ENCODE measurements at places on chromosomes 2 and 18.

DNA sequence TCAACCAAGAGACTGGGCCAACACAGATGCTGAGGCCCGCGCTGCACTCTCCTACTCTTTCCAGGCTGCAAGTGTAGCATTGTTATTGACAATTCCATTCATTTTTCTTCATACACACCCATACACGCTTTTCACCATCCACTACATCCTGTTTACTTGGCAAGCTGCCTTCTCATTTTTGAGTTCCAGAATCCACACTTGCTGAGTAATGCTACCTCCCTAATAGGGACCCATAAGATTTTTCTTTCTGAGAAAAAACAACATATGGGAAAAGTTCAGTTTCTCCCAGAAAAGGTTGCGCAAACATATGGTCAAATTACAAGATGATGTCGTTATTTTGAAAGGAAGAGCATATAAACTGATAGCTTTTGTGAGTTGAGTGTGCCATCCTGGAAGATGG is 3.3 kb upstream of the NETO1 start:
- DNase-seq: no peak

- peak; percentile 9 for DNase-seq
Observed at GRCh38 chr2:182186132-182186735, 200.6 kb downstream of the PPP1R1C start.

DNA sequence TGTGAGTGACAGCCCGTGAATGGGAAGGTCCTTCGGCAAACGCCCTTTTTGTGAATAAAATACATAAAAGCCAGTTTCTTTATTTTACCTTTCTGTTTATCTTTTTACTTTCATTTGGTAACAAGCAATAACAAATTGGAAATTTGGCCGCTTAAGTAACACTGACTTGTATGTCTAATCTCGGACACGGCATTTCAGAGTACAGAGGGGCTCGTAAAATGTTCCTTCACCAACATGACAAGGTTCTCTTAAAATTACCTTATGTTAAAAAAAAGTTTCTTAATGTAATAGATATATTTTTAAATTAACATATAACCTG is 558 bp upstream of the NEMP2 start:
- DNase-seq: no peak

- no peak for DNase-seq
Observed at GRCh38 chr2:33712674-33713073, 113.6 kb upstream of the FAM98A start.

DNA sequence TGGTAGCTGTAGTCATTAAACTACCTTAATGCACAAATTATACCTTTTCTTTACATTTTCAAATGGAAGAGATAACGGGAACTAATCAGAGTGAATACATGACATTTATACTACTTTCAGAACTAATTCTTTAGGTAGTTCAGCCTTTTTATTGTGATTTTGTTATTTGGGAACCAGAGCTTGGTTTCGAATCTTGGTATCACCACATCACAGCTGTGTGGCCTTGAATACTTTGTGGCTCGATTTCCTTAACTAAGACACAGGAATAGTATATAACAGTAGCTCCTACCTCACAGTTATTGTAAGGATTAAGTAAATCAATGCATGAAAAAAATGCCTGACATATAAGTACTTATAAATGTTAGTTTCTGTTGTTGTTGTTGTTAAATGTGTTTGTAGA is 240.0 kb downstream of the WDR7 start:
- DNase-seq: no peak

DNA sequence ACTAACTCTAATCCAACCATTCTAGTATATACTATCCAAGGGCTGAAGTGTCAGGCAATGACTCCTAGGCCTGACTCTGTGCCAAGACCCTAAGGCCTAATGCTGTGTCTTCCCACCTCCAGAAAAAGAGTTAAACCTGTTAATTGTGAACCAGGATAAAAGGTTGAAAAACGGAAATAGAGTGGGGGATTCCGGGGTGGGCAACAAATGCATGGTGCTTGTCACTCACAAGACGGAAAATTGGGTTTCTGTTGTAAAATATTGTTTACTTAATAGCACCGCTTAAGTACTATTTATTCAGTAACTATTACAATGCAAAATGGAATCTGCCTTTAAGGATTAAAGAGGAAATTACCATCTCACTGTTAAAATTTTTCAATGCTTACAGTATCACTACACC is 3.2 kb downstream of the STK17B start:
- no peak for DNase-seq

All from T-helper 1 cell (primary cell).